ENCODE measurements at places on chromosomes 16 and 17.

- no peak for DNase-seq
These were observed 6.0 kb downstream of the CENPN start for GRCh38 chr16:81012974-81013373.

DNA sequence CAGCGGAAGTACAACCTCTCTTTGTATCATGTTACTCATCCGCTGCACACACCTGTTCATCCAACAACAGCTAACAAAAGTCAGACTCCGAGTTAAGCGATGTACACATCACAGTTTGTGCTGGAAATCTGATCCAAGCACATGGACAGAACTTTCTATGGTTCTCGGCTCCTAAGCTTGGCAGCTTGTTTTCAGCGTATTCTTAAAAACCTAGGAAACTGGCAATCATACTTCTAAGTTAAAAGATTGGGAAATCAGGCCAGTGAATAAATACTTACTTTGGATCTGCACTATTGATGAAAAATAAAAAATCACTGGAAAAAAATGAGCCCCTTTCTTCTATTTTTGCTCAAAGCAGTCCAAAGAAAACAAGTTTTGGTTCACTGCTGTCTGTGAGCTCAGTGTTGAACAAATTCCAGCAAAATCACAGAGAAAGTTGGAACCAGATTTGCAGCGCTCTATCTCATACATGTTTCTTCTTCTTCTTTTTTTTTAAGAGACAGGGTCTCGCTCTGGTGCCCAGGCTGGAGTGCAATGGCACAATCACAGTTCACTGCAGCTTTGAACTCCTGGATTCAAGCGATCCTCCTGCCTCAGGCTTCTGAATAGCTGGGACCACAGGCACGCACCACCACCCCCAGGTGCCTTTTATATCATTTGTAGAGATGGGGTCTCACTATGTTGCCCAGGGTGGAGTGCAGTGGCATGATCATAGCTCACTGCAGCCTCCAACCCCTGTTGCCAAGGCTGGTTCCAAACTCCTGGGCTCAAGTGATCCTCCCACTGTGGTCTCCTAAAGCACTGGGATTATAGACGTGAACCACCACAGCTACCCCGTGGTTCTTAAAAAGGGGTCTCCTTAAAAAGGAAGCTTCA, 71.6 kb upstream of the CREBBP start:
- DNase-seq, result no peak

DNA sequence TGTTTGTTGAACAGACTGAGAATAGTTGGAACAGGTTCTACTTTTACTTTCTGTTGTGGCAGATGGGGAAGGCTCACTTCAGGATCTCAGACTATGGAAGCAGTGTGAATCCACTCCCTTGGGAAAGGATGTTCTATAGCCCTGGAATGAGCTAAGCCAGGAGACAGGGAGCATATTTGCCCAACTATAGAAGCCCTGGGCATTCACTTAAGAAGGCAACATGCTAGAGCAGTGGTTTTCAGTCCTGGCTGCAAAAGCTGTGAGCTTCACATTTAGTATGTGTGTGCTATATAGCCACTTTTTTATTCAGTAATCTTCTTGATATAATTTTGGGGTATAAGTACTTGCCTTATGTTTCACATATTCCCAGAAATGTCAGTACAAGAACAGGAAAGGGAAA, 1.2 kb upstream of the KRT32 start:
- DNase-seq, result no peak

DNA sequence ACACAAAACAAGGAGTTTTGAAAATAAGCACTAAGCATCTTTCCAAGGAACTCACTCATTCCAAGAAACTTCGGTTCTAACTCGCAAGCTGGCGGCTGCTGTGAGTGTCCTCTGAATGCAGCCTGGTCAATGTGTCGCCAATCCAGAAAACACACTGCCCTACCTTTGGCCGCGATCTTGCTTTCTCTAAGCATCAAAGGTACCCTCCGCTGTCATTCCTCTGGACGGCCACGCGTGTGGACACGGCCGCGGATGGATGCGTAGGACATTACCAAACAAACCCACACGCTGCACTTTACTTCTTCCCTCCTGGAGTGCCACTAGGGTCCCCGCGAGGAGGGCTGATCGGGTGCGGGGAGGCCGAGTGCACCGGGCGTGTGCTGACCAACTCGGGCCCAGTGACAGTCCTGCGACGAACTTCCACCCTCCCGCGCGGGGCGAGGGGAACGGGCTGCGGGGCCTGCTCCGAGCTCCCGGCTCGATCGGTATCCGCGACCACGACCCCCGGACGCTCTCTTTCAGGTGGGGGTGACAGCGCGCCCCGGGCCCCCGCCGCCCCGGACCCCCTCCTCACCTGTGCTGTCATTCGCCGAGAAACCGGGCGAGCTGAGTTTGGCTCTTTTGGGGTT, 1.1 kb downstream of the CREBBP start:
- DNase-seq, result no peak

- DNase-seq, result no peak
These were observed 161.1 kb upstream of the CACNG5 start for GRCh38 chr17:66673668-66674276.

GRCh38 chr17:14359163-14360020, 58.5 kb downstream of the HS3ST3B1 start:
- DNase-seq, result no peak

- no peak for DNase-seq
These were observed 16.6 kb downstream of the ADAT1 start for GRCh38 chr16:75606507-75606906.

- DNase-seq, result no peak
These were observed 324.7 kb downstream of the SEC14L1 start for GRCh38 chr17:77465358-77466041.

GRCh38 chr17:10041916-10042588, 137.0 kb upstream of the RCVRN start:
- no peak for DNase-seq

- DNase-seq, result no peak
These were observed 2.8 kb downstream of the PELP1 start for GRCh38 chr17:4701116-4701515.

GRCh38 chr16:35391328-35391727, 1931.9 kb downstream of the TP53TG3F start:
- DNase-seq, result no peak

DNA sequence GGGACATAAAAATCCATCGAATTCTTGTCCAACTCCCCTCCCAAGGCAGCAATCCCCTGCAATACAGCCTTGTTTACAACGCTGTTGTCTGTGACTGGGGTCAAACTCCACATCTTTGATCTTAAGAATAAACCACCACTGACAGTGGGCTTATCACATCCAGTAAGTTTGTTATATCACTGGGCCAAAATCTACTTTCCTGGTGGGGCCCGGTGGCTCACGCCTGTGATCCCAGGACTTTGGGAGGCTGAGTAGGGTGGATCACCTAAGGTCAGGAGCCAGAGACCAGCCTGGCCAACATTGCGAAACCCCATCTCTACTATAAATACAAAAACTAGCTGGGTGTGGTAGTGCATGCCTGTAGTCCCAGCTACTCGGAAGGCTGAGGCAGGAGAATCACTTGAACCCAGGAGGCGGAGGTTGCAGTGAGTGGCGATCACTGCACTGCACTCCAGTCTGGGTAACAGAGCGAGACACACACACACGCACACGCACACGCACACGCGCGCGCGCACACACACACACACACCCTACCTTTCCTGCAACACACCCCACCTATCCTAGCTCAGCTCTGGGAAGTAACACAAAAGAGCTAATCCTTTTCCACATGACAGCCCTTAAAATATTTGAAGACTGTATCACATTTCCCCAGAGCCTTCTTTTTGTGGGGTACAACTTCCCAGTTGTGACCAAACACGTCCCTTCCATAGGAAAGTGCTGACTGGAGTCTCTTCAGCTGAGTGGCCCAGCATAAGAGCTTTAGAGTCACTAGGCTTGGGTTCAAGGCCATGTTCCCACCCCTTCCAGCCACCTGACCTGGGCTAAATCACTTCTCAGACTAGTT, 20.9 kb upstream of the ABCC1 start:
- no peak for DNase-seq

GRCh38 chr16:79210607-79211006, 389.9 kb downstream of the MAF start:
- DNase-seq, result no peak
